ENCODE measurements at places on chromosomes 1 and 21.
A peak's percentile ranks its signal among the peaks of the same experiment; 100 is the strongest.

GRCh38 chr1:68615312-68615711, 118.4 kb upstream of the DEPDC1 start:
- DNase-seq, result no peak

DNA sequence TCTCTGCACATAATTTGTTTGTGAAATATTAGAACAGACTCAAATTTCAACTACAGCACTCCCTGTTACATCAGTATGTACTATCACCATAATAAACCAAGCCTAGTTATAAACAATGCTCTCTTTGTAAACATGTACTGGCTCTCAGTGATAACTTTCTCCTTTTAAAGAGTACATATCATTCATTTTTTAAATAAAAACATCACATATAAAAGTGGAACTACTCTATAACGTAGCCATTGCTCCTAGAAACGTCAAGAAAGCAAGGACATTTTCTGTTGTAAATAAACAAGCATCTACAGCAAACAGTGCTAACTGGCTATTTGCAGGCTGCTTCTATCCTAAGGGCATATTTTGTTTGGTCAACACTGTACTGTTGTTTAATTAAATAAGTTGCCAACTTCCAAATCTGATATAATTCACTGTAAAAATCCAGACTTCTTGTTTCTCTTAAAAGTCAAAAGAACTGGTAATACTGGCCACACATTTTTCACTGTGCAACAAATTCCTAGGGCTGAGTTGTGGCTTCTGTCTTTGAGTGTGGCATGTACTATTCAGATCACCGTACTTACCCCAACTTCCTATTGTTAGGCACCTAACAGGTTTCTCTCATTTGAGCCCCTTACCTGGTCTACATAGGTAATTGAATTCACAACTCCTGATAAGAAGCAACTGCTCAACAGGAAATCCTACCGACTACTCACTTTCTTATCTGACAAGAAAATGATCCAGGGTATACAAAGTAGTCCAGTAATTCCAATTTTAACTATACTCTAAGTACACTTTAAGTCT, 111.9 kb downstream of the DENND1B start:
- no peak for DNase-seq

GRCh38 chr21:37684115-37684493, 232.2 kb downstream of the KCNJ6 start:
- no peak for DNase-seq

GRCh38 chr1:156503698-156504437, 3.3 kb upstream of the MEF2D start:
- no peak for DNase-seq

- peak; percentile 19 for DNase-seq
These were observed 638 bp upstream of the TUFT1 start for GRCh38 chr1:151539321-151540020.

- no peak for DNase-seq
These were observed 21.9 kb upstream of the OVAAL start for GRCh38 chr1:180536821-180537372.

GRCh38 chr1:178417858-178418257, 78.9 kb downstream of the CLEC20A start:
- DNase-seq, result no peak

DNA sequence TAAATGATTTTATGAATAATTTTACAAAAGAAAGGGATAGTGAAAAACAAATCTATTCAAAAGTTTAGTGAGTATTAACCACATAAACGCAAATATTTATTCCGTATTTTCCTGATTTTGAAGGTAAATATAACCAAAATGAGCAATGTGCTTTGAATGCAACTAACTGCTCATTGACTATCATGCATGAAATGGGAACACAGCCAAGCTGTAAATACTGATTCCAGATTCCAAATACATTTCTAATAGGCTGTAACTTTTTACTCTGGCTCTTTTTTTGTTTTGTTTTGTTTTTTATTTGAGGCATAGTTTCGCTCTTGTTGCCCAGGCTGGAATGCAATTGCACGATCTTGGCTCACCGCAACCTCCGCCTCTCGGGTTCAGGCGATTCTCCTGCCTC, 41.8 kb downstream of the SELENOF start:
- DNase-seq, result no peak

GRCh38 chr1:63709267-63709828, 64.5 kb upstream of the ROR1 start:
- DNase-seq, result no peak
